ENCODE measurements at places on chromosomes 3 and 15.

GRCh38 chr3:37499061-37499785 is 324.8 kb upstream of the LRRFIP2 start:
- no peak for DNase-seq

DNA sequence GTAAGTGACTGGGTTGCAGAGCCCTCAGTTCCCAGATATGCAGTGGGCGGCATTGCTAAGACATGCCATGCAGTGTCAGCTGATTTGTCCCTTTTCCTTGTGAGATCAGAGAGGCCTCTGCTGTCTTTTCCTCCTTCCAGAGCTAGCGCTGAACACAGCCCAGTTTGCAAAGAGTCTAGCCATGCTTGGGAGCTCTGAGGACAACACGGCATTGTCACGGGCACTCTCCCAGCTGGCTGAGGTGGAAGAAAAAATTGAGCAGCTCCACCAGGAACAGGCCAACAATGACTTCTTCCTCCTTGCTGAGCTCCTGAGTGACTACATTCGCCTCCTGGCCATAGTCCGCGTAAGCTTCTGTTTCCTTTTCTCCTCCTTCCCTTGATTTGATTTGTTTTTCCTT is 20.0 kb upstream of the SNX22 start:
- no peak for DNase-seq

DNA sequence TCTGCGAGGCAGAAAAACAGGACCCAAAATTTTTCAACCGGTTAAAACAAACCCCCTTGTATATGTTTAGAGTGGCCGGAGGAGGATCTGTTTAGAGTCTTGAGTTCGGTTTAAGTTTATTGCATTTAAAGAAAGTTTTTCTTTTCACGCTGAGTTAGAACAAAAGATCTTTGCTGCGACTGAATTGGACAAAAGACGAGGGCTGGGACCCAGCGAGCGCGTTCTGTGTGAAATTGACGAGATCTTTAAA is 9.8 kb downstream of the NR2F2 start:
- no peak for DNase-seq

DNA sequence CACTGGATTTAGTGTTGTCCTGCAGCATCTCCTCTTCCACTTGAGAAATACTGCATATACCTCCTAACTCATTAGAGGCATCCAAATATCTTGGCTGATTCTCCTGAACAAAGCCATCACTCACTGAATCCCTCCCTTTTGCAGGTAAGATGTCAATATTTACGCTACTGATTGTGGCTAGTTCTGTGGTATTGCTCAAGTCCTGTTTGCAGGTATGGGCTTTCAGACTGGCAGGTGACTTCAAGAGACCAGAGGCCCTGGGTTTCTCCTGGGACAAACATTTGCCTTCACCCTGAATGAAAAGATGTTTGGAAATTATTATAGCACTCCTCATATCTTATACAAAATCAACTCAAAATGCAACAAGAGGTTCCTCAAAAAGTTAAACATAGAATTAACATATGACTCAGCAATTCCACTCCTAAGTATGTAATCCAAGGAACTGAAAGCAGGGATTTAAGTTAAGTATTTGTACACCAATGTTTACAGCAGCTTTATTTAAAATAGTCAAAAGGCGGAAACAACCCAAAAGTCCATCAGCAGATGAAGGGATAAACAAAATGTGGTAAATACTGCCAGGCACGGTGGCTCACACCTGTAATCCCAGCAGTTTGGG is 18.6 kb downstream of the NEK4 start:
- no peak for DNase-seq

DNA sequence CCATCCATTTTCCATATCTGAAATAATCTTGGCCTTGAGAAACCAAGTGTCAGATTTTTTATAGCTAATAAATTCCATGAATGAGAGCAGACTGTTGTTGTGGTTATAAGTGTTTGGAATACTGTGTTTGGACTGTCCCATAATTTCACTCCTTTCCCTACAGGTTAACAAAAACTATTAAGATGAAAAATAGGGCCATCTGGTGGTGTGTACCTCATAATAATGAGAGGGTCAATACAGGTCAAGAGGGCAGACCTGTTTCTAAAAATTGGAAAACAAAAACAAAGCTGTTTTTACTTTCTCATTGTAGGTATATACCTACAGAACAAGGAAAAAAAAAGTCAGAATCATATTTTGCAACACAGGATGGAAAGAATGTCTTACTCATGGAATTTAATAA is 553.8 kb upstream of the SGO1 start:
- DNase-seq: no peak

- no peak for DNase-seq
Measured at GRCh38 chr3:157368171-157368570, 68.5 kb upstream of the PTX3 start.

- no peak for DNase-seq
Measured at GRCh38 chr15:45612790-45613415, 21.9 kb upstream of the SQOR start.

GRCh38 chr3:54353946-54354345 is 231.6 kb downstream of the CACNA2D3 start:
- DNase-seq: no peak

GRCh38 chr3:72460205-72461174 is 387.8 kb downstream of the SHQ1 start:
- DNase-seq: no peak

DNA sequence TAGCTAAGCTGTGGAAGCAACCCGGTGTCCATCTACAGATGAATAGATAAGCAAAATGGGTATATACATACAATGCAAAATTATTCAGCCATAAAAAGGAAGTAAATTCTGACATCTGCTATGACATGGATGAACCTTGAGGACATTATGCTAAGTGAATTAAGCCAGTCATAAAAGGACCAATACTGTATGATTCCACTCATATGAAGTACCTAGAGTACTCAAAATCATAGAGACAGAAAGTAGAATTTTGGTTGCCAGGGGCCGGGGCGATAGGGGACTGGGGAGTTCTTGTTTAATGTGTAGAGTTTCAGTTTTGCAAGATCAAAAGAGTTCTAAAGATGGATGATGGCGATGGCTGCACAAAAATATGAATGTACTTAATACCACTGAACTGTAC is 10.3 kb downstream of the EID1 start:
- DNase-seq: peak; percentile 45

DNA sequence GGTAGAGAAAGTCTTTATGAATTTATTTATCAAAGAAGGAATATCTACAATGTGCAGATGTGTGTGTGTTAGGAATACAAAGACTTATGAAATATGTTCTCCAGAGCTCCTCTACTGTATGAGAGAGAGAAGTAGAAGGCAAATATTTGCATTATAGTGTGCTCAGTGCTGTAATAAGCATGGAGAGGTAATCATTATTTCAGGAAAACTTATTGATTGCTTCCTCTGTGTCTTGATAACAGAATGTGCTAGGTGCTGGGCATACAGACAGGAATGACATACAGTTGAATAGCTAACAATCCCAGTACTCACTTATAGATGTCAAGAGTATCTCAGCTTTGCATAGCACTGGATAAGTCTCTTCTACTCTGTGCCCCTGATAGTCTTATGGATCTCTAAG is 30.2 kb downstream of the ATG7 start:
- DNase-seq: no peak

DNA sequence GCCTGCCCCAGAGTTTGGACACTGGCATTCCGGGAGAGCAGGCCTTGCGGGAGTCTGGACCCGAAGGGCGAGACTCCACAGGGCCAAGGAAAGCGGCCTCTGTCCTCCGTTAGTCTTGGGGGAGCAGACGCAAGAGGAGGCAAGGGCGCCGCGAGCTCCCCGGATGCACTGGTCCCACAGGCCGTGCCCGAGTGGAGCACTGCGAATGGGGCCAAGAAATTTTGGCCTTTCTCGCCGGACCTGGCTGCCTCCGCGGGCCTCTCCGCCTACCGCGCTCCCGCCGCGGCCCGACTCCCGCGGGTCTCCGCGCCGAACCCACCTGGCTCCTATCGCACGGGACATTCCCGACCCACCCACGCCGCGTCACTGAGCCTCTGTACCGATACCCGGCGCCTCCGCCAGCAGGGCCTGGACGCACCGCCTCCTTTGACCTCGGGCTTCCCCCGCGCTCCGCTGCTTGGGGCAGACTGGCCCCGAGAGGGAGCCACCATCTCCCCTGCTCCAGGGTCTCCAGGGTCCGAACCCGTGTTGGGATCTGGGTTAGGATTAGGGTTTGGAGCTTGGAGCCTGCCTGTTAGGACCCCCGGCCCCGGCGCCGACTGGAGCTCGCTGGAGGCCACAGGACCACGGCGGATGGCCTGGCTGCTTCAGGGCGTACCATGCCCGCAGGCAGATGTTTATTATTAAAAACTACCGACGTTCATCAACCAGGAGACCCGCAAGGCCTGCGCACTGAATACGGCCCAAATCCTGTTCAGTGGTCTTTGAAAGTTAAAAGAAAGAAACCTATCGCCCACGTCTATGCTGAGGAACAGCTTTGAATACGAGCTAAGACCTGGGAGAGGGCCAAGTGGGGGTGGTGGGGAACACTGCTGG is 11.7 kb downstream of the SHOX2 start:
- no peak for DNase-seq

DNA sequence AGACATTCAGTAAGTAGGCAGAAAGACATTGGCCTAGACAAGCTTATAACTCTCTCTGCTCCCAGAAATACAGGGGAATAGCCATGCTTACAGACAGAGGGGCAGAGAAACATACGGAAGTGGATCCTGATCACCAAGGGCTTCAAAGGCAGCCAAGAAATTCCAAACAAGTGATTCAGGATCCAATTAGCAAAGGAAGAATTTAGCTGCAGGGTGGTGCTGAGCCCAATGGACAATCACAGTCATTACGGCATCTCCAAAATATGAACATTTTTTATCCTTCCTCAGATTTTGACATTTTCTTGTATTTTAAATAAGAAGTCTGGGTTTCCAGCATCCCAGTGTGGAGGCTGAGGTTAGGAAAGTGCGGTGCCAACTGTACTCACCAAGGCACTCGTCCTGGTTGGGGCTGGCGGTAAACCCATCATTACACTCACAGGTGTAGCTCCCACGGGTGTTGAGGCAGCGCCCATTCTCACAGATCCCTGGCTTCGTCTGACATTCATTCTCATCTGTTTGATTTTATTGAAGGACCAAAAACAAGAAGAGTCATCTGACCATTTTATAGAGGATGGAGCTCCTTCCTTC is 96.8 kb downstream of the DUT start:
- no peak for DNase-seq

DNA sequence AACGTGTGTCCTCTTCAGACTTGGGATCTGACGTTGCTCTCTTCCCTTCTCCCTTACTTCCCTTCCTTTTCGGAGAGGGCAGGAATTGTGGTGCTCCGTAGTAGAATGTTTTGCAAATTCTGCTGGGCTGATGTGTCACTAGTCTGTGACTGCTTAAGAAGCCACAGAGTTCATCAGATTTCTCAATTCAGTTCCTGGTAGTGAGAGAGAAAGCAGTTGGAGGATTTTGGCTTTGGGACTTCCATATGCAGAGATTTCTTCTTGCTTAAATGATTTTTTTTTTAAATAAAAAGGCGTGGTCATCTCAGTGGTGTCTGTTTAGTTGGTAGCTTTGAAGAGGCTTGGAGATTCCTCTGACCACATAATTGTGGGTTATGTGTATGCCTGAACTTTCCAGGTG is 10.1 kb downstream of the CEMIP start:
- DNase-seq: no peak

GRCh38 chr3:182597621-182598041 is 195.7 kb upstream of the ATP11B start:
- no peak for DNase-seq

- no peak for DNase-seq
Measured at GRCh38 chr3:193149998-193150397, 91.0 kb upstream of the PLAAT1 start.

DNA sequence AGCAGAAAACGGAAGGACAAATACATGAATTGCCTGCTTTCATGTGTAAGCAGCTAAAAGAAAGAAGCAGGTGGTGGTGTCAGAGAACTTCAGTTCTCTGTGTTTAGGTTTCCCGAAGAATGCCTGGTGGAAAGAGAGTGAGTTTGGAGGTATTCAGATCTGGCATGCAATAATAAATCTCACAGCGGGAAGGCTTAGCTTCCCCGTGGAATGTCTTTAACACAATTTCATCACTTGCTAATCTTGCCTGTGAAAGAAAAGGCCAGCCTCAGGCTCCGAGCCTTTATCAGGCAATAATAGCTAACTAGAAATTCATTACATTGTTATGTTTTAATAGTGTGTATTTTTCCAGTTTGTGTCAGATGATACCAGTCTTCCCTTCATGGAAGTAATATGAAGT is 220.3 kb downstream of the PDZRN3 start:
- DNase-seq: no peak

DNA sequence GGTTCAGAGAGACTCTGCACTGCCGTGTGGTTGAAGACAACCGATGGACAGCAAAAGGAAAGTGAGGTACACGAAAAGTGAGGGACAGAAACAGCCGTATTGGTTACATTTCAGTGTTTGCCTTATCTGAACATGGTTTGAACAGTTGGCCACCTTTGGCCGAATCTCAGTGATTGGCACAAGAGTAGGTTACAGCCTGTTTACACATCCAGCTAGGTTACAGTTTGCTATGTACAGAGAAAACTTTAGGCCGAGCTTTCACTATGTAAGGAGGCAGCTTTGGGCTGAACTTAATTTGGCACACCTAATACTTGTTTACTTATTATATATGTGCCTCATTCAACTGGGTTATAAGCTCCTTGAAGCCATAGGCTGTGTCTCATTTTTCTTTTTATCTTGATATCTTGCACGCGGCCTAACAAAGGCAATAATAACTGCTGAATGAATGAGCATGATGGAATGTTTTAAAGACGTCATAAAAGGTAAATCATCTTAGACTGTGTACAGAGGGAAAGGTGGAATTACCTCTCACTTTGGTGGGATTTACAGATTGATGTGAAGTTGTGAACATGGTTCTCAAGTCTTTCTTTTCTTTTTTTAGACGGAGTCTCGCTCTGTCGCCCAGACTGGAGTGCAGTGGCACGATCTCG is 17.2 kb upstream of the GREM1 start:
- no peak for DNase-seq

- DNase-seq: no peak
Measured at GRCh38 chr3:193731656-193732055, 138.6 kb downstream of the OPA1 start.

GRCh38 chr3:65575376-65575840 is 463.3 kb downstream of the MAGI1 start:
- no peak for DNase-seq

DNA sequence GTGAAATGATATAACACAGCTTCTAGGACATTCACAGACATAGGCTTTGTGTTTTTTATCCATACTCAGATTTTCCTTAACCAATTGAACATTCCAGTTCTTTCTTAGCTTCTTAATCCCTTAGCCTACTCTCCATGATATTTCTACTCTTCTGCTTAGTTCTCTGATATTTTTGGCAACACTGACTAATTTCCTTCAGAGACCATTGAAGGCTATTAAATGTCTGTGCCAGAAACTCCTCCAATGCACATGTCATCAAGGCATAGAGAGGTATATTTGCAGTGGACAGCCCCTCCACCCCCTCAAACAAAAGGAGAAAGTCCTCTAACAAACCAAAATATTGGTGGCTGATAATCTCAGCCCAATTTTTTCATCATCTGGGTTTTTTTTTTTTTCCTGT is 105.9 kb upstream of the TSC22D2 start:
- no peak for DNase-seq

- DNase-seq: no peak
Measured at GRCh38 chr15:99408236-99409096, 157.2 kb downstream of the LRRC28 start.

Measured in stimulated activated CD8-positive, alpha-beta memory T cell treated with anti-CD3 and anti-CD28 coated beads, Interleukin-15, amount 100 ng/mL, for 48 hours (primary cell).